ENCODE measurements at places on chromosomes 13 and 19.
A peak's percentile ranks its signal among the peaks of the same experiment; 100 is the strongest.

GRCh38 chr19:17539238-17540117 is 16.0 kb upstream of the COLGALT1 start:
- peak; percentile 98 for DNase-seq

- DNase-seq: no peak
Measured at GRCh38 chr19:38265921-38266429, 1.6 kb downstream of the SPINT2 start.

- DNase-seq: no peak
Measured at GRCh38 chr19:7918615-7919421, 1.3 kb upstream of the SNAPC2 start.

DNA sequence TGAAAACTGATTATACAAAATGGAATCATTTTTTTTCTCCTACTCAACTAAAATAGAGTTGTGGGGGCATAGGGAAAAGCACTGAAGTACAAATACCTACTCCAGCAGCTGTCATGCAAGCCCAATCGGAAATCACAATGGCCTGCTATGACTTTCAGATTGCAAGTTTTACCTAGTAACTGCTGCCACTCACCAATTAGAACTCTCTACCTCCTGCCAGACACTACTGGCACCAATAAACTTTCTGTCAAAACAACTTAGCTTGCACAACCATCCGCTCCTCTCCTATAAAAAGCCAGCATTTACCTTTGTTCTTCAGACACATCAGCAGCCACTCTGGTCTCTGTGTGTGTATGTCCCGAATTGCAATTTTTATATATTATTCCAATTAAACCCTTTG is 9.3 kb upstream of the TRPC4 start:
- DNase-seq: no peak

GRCh38 chr13:113044391-113045114 is 61.0 kb upstream of the F7 start:
- no peak for DNase-seq

DNA sequence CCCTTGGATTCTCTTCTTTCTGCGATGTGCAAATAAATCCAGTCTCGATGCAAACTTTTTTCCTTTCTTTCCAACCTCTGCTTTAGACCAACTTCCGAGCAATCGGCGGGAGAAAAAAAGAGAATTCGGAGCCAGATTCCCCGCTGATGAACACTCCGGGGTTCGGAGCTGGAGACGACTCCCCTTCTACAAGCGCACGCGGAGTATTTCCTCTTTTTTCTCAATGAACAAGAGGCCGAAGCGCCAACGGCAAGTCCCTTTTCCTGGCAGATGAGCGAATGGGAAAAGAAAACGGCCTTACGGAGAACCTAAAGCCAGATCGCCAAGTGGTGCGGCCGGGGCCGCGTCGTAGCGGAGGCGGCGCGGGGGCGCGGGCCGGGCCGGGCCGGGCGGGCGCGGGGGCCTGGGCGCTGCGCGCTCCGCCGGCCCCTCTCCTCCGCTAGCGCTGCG is 250 bp downstream of the SPRY2 start:
- DNase-seq: peak; percentile 16

GRCh38 chr19:56350416-56351045 is 35.9 kb upstream of the ZSCAN5A start:
- peak; percentile 46 for DNase-seq

DNA sequence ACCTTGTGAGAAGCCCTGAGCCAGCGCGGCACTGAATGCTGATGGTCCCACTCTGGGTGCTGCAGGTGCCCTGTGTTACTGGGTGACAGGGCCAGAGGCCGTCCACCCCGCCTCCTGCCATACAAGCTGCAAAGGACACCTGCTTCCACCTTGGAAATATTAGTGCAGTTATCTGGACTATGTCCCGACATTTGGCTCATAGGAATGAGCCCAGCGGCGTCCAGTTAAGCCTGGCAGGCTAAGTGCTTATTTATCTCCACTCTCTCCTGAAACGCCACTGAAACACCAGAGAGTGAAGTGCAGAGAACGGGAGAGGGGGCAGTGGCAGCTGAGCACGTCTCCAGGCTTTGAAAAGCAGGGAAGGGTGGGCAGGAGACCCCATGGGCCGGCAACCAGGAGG is 145.8 kb downstream of the KDM4B start:
- DNase-seq: no peak
